Suppressor macrophage treated with lipopolysaccharide for 1 hour (primary cell): ENCODE measurements at places on chromosomes 3 and 15.
A peak's percentile ranks its signal among the peaks of the same experiment; 100 is the strongest.

GRCh38 chr3:102057781-102058421, 208.6 kb downstream of the NFKBIZ start:
- no peak for DNase-seq

DNA sequence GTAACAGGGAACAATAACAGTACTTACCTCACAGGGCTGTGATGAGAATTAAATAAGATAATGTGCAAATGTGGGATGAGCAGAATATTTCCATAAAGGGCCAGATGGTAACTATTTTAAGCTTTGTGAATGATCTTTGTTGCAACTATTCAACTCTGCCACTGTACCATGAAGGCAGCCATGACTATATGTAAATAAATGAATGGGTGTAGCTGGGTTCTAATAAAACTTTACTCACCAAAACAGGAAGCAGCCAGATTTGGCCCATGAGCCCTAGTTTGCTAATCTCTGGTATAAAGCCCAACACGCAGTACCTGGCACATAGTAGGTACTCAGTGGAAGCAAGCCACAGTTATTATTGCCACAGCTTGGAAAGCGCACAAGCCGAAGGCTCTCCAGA, 362.7 kb upstream of the PROK2 start:
- DNase-seq = no peak

GRCh38 chr3:102233881-102234280, 200.9 kb upstream of the ZPLD1 start:
- no peak for DNase-seq

GRCh38 chr3:43699864-43700263, 9.1 kb downstream of the ABHD5 start:
- no peak for DNase-seq

- no peak for DNase-seq
These were observed 162.4 kb downstream of the ADAMTSL3 start for GRCh38 chr15:83816124-83816883.

- no peak for DNase-seq
These were observed 25.1 kb upstream of the ETV5 start for GRCh38 chr3:186133980-186134379.

DNA sequence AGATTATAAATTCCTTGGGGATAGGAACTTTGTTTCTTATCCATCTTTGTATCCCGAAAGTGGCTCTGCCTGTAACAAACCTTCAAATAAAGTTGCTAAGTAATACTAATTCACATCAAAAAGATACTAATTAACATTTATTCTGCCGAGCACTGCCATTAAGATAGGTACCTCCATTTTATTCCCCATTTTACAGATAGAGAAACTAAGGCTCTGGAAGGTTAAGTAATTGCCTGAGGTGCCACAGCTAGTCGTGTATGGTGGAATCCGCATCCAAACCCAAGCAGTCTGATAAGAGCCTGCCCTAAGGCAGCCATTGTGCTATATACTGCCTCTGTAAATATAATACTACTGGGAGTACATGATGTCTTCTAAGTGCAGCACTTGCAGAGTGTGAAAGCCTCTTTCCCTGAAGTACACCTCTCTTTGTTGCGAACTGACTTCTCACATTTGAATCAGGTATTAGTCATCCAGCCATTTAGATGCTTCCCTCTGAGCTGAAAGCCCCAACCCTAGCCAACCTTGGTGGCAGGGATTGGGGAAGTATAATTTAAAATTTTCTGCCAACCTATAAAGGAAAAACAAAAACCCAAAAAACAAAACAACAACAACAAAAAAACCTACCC, 78.5 kb upstream of the CHD2 start:
- peak; percentile 66 for DNase-seq

DNA sequence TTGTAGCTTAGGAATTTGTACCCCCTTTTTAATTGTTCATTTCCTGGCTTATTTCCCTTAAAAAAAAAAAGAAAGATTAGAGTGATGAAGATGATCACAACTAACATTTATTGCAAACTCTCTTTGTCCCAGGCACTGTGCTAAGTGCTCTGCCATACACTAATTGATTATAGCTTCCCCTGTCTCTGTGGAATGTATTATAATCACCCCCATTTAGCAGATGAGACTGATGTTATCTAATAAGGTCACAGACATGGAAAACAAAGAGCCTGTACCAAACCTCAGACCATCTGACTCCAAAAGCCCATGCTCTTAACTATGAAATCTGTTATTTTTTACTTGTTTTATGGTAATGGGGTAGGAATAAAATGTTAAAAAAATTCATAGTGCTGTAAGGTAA, 53.1 kb downstream of the TRAK1 start:
- DNase-seq = no peak

GRCh38 chr3:88058306-88058580, 562 bp downstream of the CGGBP1 start:
- DNase-seq = no peak

- no peak for DNase-seq
These were observed 39.3 kb upstream of the HDC start for GRCh38 chr15:50304836-50305235.

- no peak for DNase-seq
These were observed 9.6 kb downstream of the PYDC2 start for GRCh38 chr3:191470545-191470944.

DNA sequence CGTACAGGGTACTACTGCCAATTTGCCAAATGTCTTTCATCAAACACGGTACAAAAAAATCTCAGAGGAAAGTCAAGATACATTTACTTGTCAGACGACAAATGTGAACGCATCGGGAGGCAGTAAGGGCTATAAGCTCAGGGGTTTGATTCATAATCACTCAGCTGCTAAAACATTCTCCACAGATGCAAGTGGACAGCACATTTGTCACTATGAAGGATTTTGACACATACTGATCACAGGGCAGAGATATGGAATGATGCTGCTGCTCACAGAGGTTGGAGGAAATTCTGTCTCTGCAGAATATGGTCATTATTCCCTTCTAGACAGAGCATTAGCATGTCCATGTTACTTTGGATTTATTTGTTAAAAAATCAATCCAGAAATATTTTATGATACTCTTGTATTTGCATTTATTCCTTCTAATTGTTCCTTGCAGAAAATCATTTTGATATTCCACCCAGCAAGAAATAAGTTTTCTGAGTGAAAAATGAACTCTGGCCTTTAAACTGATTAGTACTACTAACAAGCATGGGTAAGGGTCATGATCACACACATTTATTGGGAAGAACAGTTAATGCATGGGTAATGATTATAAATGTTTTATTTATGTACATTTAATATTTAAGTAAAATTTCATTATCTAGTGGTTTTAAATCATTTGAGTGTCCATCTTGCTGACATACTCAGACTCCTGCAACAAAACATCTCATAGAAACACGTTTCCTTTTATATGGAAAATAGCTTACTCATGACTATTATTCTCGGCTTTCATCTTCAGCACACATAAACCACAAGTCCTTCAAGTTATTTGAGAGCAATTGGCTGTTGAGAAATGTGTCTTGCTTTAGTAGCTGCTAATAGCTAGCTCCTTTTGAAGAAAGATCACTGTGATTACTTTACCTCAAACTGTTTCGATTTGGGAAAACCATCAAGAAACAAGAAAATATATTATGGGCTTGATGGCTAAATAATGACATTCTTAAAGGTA, 559.3 kb downstream of the MECOM start:
- no peak for DNase-seq

DNA sequence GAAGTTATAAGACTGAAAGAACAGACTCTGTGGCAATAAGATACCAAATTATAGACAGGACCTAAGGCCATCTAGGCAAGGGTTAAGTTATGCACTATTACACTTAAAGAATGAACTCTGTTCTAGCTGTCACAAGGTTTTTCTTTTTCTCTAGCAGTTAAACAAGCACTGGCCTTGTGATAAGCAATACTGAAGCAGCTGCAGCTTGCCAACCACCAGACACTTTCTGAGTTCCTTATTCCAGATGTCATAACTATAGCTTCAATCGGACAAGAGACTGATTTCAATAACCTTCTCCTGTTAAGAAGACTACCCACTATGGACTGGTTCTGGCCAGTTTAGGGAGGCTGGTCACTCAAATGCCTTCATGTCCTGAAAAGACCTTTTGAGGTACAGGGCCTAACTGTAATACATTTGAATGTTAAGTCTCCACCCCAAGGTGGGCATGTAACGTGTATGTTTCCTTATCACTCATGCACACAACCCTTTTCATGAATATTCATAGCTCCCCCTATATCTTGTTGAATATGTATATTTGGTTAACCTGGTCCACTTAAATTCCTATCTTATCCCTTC, 85.8 kb downstream of the CFAP20DC start:
- DNase-seq = no peak

DNA sequence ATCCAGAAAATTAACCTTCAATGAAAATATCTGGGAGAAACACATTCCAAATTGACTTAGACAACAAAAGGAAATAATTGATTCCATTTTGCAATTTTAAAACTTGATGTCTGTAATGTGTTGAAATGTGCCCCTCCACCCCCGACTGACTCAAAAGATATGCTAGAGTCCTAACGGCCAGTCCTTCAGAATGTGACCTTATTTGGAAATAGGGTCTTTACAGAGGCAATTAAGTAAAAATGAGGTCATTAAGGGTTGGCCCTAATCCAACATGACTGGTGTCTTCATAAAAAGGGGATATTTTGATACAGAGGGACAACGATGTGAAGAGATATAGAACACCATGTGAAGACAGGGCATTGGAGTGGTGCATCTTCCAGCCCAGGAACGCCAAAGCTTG, 153.9 kb downstream of the PDZRN3 start:
- DNase-seq = no peak

DNA sequence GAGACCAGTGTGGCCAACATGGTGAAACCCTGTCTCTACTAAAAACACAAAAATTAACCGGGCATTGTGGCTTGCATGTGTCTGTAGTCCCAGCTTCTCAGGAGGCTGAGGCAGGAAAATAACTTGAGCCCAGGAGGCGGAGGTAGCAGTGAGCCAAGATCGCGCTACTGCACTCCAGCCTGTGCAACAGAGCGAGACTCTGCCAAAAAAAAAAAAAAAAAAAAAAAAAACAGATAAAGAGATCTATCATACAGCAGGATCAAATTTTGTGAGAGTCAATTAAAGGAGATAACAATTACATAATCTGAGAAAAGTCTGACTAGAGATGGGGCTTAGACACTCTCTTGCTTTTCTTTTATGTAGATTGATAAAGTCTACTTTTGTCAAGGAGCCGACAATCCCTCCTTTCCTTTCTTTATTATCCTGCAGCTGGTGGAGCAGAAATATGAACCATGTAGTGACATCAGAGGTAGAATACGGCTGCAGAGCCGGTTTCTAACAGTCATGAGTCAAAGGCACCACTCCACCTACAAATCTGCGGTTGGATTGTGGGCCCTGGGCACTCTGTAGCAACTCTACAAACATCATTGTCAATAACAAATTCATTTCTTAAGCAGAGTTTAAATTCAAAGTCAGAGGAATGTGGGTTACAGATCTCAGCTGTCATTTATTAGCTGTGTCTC, 9.0 kb downstream of the C2CD4A start:
- no peak for DNase-seq

- no peak for DNase-seq
These were observed 37.8 kb downstream of the DLG1 start for GRCh38 chr3:197260491-197261163.

GRCh38 chr15:100856867-100857266, 22.8 kb upstream of the ALDH1A3 start:
- no peak for DNase-seq
